Suprapubic skin (tissue), 4 donors: ENCODE measurements at places on chromosomes 11 and 22. TPM values are rescaled to one million over a fixed set of nuclear protein-coding genes. Genes with fewer than 3 reads are reported as not detected.
A peak's percentile ranks its signal among the peaks of the same experiment; 100 is the strongest.

E2F8 gene
- total RNA-seq = 1.1 TPM

SCGB1D2 gene
- total RNA-seq = 278 TPM

DNA sequence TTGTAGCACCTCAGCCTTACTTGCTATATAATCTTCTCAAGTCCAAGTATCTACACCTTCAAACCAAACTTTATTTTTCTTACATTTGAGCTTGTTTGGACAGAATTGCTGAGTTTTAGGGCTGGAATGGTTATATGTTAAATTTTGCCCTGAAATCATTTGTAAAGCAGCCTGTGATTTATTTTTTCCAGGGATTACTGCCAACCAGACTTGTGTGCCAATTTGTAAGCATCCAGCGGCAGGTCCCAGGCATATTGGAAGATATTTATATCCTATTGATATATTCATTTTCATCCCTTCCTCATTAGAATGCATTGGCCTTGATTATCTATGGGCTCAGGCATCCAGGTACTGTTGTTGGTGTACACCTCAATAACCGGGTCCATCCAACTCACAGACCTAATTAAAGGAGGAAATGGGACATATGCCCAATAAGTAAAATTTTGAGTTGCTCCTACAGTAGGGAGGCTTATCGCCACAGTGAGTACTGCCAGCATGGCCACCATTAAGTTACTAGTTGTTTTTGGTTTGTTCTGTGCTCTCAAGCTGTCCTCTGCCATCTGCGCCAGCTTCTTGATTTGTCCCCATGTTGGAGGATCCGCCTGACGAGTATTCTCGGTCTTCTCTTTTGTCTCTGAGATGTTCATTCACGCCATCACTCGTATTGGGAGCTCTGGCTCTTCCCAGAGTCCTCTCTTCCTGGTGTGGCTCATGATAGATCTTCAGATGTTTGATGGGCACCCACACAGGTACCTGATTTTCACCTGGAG lies 9.8 kb upstream of the DNAJB13 start:
- no peaks in the 10 kb centered on the region for H3K4me1 ChIP-seq
- H3K36me3 ChIP-seq = no peaks in the 10 kb centered on the region
- H3K27ac ChIP-seq = no peak overlapping the region
- no peak for DNase-seq
- H3K27me3 ChIP-seq = no peaks in the 10 kb centered on the region

- H3K36me3 ChIP-seq = no peaks in the 10 kb centered on the region
- H3K4me1 ChIP-seq = no peaks in the 10 kb centered on the region
- H3K27me3 ChIP-seq = no peaks in the 10 kb centered on the region
- no peak overlapping the region for H3K27ac ChIP-seq
Measured at GRCh38 chr11:105489446-105489845, 120.4 kb upstream of the GRIA4 start.

DNA sequence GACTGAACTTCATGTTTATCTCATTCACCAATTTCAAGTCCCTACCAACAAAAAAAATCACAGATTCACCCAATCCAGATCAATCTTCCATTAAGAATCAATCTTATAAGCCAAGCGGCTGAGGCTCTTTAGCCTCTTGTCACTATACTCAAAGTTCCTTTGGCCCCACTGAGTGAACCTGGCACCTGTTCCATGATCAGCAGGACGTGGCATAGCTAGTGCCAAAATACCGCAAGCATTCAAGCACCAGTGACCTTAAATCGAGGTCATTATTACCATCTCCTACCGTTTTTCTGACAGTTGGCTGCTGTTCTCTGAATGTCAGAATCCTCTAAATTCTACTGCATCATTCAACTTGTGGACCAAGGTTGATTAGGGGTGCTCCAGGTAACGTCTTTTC lies 141.2 kb downstream of the CADM1 start:
- no peak overlapping the region for H3K27ac ChIP-seq
- no peak for DNase-seq
- no peaks in the 10 kb centered on the region for H3K4me1 ChIP-seq
- no peaks in the 10 kb centered on the region for H3K27me3 ChIP-seq
- H3K4me3 ChIP-seq = no peak overlapping the region

- no peak overlapping the region for H3K4me3 ChIP-seq
- peaks cover 27% of the 10 kb centered on the region for H3K4me1 ChIP-seq
- peaks cover 42% of the 10 kb centered on the region for H3K36me3 ChIP-seq
- DNase-seq = no peak
- H3K27me3 ChIP-seq = no peaks in the 10 kb centered on the region
Measured at GRCh38 chr11:94876222-94876621, 97.1 kb downstream of the CWC15 start.

- H3K27ac ChIP-seq = peak overlapping the region; percentile 64
- no peak overlapping the region for H3K4me3 ChIP-seq
- peaks cover 38% of the 10 kb centered on the region for H3K4me1 ChIP-seq
- no peaks in the 10 kb centered on the region for H3K36me3 ChIP-seq
- H3K27me3 ChIP-seq = no peaks in the 10 kb centered on the region
Measured at GRCh38 chr22:40238425-40239344, 61.0 kb downstream of the TNRC6B start.

DNA sequence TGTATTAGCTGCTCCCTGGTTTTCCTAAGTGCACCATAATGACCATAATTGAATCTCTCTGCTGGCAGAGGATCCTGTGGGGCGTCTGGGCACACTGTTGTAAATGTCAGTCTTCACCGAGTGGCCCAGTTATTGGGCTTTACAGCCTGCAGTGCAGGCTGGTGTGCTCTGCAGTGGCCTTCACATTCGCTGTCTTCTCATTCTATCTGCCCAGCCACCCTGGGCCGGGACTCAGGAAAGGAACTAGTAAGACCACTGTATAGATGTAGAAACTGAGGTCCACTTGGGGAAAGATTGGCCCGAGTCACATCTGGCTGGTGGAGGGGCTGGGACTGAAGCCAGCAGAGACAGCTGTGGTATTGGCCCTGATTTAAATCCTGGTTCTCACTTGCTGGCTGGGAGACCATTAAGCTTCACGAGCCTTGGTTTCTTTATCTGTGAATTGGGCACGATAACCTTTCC lies 49.3 kb downstream of the TSPAN18 start:
- peaks cover 3% of the 10 kb centered on the region for H3K27me3 ChIP-seq
- no peaks in the 10 kb centered on the region for H3K36me3 ChIP-seq
- peak; percentile 64 for DNase-seq
- H3K27ac ChIP-seq = no peak overlapping the region
- peaks cover 22% of the 10 kb centered on the region for H3K4me1 ChIP-seq
